Substantia nigra (tissue), 51 donors: ENCODE measurements at places on chromosomes 7 and 10.

GRCh38 chr7:136036336-136036735 is 59.2 kb upstream of the MTPN start:
- DNase-seq, result no peak

DNA sequence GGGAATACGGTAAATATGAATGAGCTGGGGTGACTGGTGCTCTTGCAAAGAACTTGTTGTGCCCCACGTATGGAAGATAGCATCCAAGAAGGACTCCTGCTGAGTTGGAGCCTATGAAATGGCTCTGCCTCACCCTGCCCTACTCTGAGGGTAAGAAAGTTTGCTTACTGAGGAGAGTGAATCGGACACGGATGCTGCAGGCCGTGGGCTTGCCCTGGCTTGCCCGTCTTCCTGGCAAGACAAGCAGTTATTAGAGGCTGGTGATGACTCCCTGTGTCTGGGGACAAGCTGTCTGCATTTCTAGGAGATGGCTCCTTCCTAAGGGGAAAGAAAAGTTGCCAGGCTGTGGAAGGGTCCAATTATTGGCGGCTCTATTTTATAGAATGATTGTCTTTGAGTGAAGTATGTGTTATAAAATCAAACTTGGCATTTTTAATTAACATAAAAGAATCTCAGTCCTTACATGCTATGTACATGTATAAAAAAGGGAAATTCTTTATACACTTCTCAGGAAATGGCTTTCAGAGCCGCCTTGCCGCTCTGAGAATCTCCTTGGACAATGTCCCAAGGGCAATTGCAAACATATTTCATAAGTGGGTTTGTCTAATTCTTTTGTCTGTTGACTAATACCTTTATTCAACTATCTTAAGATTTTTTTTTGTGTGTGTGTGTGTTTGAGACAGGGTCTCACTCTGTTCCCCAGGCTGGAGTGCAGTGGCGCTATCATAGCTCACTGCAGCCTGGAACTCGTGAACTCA is 64.6 kb downstream of the CYP26A1 start:
- no peak for DNase-seq

- no peak for DNase-seq
Observed at GRCh38 chr10:133523631-133524203, 3.4 kb upstream of the CYP2E1 start.

GRCh38 chr10:31648966-31649365 is 279.7 kb downstream of the ARHGAP12 start:
- DNase-seq, result no peak

DNA sequence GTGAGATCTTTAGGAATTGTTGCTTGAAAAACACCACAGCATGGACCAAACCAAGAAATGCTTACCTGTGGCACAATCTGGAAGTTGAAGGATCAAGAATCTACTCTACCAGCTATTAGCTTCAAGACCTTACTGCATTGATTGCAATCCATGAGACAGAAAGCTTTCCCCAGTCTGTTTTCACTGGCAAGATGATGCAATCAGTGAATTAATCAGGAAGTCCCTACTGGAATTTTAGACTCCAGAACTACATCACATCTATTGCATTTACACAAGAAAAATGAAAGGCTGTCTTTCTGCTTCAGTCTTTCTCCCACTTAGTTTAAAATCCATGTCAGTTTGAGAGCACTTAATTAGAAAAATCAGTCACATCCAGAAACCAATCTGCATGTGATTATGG is 191.7 kb downstream of the TFEC start:
- no peak for DNase-seq

- no peak for DNase-seq
Observed at GRCh38 chr7:83648464-83649241, at the start of gene SEMA3E. TSS of gene SEMA3E (minus strand) at chr7:83649139.

DNA sequence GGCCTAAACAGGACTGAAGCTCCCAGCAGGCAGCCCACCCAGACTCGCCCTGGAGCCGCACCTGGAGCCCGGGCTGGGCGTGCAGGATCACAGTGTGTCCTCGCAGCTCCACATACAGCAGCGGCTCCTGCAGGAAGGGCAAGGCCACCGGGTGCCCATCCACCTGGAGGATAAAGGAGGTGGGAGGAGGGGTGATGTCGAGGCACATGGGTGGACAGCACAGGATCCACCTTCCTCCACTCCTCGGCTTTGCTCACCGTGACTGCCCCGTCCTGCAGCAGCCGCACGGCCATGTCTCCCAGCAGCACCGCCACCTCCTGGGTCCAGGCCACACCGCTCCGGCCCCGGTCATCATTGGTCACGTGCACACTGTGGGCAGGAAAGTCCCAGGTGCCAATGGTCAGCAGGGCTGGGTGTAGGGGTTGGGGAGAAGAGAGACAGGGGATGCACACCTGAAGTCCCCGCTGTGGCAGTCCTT is 16.8 kb downstream of the ATP6V1F start:
- no peak for DNase-seq

DNA sequence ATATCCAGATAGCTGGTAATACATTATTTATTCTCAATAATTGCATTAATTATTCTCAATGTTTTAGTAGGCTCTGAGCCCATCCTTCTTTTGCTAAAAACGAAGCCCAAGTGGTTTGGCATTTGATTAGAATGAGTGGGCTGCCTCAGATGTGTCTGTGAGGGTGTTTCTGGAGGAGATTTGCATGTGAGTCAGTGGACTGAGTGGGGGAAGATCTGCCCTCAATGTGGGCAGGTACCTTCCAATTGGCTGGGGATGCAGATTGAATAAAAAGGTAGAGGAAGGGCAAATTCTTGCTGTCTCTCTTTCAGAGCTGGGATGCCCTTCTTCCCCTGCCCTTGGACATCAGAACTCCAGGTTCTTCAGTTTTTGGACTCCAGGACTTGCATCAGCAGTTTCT is 290.6 kb upstream of the SMIM30 start:
- no peak for DNase-seq

DNA sequence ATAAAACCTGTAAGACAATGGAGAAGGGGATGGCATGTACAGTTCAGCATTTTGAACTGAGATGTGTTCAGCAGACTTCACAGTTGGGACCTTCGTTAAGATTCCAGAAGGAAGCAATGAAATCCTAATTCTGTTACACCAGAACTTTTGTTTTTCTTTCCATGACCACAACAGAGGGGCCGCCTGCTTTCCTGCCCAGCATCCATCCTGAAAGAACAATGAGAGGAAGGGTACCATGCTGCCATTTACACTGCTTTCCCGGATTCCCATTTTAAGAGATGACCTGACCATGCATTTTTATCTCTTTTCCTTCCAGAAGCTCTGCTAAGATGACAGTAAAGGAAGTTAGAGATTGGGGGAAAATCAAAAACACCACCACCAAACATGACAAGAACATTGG is 92.7 kb downstream of the PIP4K2A start:
- DNase-seq, result no peak

DNA sequence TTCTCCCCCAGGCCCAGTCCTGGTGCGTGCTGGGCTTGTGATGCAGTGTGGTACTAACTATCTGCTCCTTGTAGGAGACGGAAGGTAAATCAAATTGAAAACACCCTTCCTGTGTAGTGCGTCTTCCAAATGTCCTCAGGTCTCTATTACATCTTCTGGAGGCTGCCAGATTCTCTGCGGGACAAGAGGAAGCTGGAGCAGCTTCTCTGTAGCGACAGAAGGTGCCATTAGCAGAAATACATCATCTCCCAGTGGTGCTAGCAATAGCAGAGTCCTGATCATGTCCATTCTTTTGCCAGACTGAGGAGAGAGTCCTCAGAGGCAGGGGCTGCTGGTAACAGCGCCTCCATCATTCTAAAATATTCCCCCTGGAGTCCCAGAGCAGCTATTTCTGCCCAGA is 675.2 kb downstream of the LRMDA start:
- no peak for DNase-seq
